Cerebellar nuclear complex (tissue), 1 donor: ENCODE measurements at places on chromosomes 7 and 10.

GRCh38 chr7:134943785-134944400 is 42.4 kb upstream of the AGBL3 start:
- no peak for DNase-seq

- no peak for DNase-seq
Measured at GRCh38 chr10:75926763-75927162, 495.3 kb downstream of the LRMDA start.

DNA sequence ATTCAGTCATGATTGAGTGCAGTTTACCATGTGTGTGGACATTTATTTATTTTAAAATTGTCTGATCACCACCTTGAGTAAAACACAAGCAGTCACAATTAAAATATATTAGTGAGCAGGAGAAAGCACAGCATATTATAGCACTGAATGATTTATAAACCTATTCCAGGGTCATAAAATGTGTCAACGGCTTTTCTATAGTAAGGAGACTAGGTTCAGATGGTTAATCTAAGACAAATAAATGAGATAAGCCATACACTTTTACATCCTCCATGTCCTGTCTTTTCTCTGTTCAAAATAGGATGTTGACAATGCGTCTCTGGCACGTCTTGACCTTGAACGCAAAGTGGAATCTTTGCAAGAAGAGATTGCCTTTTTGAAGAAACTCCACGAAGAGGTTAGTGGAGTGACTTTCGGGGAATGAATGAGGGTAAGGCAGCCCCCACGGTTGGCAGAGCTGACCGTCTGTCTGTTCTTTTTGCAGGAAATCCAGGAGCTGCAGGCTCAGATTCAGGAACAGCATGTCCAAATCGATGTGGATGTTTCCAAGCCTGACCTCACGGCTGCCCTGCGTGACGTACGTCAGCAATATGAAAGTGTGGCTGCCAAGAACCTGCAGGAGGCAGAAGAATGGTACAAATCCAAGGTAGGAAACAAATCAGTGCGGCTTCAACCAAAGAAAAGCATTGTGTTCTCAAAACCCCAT is 5.4 kb downstream of the VIM start:
- no peak for DNase-seq

DNA sequence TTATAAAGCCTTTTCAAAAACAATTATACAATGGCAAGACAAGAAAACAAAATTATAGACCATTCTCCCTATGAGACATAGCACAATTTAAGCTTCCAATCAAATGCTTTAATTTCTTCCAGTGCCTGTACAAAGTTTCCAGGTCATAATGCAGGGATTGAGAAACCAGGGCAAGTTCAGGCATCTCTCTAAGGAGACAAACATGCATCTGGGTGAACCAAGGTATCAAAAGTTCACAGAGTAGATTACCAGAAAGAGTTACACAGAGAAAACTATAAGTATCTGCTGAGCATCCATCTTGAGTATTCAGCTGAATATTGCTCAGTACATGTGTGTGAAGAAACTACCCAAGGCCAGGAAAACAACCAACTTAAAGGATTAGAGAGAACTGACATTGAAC is 89.1 kb downstream of the COL28A1 start:
- no peak for DNase-seq

GRCh38 chr10:96124230-96125141 is 5.6 kb upstream of the ZNF518A start:
- DNase-seq: no peak
